ENCODE measurements at places on chromosomes 7 and 10.

DNA sequence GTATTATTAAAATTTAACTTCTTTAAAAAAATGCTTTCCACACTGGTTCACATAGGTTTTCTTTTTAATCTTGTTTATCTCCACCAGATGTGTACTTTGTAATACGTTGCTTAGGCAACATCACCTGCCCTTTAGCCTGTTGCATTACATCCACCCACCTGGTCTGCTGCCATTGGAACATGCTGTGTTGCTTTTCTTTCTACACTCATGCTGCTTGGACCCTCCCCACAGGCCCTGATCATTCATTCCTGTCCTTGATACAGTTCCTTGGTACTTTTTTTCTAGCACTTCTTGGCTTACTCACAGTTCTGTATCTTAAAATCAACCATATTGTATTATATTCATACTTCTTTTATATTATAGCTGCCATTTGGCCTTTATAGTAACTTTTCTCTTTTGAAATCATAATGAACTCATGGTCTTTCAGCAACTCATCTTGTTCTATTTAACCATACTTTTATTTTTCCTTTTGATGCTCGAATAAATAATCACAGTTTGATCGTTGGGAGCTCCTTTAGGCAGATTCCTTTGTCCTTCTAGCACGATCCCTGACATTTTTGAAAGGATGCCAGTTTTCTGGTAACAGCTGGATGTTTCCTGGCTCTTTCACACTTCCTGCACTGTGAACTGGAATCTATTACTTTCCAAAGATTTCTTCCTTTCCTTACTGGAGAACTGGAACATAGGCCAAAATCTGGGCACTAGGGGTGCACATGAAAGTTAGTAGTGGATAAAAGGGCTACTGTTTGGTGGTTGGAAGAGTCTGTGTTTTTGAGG is 125.1 kb downstream of the CDK14 start:
- DNase-seq = no peak

DNA sequence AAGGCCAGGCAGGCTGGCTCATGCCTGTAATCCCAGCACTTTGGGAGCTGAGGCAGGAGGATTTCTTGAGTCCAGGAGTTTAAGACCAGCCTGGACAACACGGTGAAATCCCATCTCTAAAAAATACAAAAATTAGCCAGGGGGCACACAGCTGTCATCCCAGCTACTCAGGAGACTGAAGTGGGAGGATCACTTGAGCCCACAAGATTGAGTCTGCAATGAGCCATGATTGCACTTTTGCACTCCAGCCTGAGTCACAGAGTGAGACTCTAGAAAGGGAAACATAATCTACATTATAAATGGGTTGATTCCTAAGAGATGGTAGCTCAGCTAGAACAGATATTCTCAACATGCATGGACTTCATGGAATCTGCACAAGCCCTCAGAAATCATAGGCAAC is 6.3 kb upstream of the LIPF start:
- DNase-seq = no peak

DNA sequence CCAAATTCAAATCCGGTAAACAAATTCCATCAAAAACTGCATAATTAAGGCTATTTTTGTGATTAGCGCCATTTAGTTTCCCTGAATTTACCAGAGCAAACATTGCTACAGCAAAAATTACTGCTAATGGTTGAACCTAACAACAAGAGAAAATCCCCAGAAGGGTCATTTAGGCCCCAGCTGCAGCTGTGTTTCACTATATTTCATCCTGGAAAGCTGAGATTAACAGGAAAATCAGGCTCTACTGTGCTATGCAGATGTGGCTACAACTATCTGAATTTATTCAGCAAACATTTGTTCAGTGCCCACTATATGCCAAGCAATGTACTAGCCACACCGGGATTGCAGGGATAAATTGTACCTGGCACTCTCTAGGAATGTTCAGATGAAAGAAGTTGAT is 104.0 kb downstream of the PON1 start:
- no peak for DNase-seq

DNA sequence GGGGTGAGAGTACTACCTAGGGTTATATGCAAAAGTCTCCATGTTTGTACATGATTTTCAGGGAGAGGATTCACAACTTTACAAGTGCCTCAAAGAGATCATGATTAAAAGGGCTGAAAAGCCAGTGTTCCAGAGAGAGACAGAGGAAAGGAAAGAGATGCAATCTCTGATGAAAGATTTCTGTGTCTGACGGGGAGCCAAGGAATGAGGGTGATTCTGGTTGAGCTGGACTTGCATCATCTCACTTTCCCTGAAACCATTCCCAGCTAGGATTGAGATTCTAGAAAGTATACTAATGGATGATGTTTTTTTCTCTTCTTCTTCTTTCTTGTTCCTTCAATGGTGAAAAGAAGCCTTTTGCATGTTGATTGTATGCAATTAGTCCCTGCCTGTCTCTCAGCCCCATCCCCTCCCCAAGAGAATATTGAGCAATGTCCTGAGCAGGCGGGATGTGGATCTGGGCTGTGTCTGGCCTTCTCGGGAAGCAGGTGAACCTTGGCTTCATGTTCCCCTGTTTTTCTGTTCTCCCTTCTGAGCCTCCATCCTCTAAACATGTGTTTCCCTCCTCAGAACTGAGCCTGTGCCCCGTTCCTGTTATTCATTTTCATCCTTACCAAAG is 186.1 kb downstream of the ZNF365 start:
- no peak for DNase-seq

DNA sequence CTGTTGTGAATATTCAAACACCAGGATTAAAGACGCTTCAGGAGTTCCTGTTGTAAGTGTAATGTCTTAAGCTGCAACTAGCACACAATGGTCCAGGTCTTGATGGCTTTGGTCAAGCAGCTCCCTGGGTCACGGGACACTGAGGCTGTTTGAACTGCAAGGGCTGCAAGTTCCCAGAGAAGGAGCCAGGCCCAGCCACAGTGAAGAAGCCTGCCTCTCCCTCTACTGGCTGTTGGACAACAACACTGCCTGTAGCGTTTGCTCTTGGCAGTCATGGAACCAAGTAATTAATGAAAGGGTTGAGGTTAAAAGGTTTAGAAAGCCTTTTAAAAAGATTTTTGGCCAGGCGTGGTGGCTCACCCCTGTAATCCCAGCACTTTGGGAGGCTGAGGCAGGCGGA is 31.9 kb upstream of the GUSB start:
- no peak for DNase-seq

DNA sequence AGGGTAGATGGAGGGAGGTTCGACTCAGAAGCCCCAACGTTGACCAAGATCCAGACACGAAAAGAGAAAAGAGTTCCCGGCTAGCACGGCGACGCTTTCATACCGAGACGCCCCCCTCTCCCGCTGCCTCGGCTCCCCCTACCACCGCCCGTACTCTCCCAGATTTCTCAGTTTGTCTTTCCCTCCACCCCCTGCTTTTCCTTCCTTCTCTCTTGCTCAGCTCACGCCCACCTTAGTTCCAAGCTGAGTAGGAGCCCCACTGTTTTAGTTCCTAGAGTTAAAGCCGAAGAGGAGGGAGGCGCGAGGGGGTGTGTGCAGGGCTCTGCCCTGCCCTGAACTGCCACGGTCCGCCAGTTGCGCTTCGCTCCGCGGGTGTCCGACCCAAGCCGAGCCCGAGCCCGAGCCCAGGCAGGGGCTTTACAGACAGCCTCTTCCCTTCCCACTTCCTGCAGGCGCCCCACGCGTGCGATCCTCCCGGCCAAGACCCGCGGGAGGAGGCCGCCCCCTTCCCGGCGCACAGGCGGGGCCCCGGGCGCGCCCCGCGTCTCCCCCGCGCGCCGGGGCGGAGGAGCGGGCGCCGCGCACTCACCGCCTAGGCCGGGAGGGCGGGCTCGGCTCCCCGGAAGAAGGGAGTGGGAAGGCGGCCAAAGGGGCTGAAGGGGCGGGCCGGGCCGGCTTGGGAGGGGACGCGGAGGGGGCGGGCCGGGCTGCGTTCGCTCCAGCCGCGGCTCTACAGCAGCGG is at the start of gene EPHB6:
Gene EPHB6 (plus strand): TSS at position 705 of the 742 bp plus-strand sequence. CDS start 8,152 bp downstream, outside the sequence.
- DNase-seq = peak; percentile 48

DNA sequence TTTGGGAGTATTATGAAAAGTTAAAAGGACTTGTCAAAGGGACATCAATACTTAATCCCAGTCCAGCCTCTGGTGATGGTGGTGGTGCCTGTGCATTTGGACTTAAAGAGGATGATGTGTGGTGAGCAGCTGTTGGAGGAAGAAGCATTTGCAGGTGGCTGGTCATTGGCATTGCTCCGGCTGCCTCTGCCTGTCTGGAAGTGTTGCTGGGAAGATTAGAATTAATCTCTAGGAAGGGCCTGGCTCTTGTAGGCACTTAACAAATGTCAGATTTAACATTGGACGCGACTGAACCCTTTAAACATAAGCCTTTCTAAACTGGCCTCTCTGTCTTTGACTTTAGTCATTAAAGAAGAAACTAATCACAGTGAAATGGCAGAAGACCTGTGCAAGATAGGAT is 58.8 kb downstream of the FIGNL1 start:
- no peak for DNase-seq

GRCh38 chr7:144777005-144777839 is 58.6 kb downstream of the TPK1 start:
- DNase-seq = no peak

DNA sequence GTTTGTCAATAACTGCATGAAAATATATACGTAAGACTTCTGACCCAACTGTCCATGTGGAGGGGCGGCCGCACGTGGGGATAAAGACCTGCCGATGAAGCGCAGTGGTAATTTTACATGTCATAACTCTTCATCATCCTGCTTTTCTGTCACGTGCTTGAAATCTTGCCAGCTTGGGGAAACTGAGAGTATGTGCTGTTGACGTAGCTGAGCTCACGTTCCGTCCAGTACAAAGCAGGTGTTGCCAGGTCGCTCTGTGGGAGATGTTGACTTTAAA is 105.1 kb downstream of the INPP5A start:
- no peak for DNase-seq

DNA sequence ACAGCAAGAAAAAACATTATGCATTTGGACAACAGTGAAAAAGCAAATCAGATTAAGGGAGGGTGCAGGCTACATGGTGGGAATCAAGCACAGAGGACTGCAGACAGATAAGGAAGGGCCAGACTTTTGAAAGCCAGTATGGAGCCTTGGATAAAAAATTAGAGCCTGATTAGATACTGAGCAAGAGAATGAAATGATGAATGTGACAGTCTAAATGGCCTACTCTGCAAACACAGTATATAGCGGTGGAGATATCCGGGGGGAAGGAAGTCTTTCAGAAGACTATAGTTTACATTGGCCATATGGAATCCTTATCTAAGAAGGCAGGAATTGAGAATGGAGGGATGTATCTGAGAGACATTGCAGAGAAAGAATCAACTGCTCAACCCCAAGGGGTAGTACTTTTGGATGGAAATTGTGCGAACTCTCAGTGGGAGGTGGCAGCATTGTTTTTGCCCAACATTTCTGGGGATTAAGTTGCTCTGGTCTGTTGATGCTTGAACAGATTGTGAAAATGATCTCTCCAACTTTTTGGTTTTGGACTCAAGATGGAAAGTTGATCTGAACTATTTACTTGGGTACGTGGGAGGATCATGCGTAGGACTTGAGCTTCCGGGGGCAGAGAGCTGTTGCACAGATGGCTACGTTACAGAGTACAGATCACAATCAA is 39.4 kb upstream of the CHCHD3 start:
- no peak for DNase-seq

- peak; percentile 35 for DNase-seq
Observed at GRCh38 chr10:12194752-12195271, 879 bp downstream of the NUDT5 start.

DNA sequence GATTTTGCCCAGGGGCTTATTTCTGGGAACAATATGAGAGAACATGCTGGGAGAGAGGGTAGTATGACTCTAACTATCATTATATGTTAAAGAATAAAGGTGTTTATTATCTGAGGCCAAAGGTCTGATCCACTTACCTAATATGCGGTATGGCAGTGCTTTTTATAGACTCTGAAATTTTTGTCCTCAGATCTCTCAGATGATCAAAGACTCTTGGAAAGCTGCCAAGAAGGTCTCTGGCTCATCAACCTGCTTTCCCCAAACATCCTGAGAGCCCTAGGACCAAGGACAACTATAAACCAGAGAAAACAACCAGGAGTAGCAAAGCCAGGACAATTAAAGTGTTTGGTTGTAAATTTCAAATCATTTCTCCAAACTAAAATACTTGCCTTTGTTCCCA is 255.7 kb upstream of the LRRN3 start:
- no peak for DNase-seq

DNA sequence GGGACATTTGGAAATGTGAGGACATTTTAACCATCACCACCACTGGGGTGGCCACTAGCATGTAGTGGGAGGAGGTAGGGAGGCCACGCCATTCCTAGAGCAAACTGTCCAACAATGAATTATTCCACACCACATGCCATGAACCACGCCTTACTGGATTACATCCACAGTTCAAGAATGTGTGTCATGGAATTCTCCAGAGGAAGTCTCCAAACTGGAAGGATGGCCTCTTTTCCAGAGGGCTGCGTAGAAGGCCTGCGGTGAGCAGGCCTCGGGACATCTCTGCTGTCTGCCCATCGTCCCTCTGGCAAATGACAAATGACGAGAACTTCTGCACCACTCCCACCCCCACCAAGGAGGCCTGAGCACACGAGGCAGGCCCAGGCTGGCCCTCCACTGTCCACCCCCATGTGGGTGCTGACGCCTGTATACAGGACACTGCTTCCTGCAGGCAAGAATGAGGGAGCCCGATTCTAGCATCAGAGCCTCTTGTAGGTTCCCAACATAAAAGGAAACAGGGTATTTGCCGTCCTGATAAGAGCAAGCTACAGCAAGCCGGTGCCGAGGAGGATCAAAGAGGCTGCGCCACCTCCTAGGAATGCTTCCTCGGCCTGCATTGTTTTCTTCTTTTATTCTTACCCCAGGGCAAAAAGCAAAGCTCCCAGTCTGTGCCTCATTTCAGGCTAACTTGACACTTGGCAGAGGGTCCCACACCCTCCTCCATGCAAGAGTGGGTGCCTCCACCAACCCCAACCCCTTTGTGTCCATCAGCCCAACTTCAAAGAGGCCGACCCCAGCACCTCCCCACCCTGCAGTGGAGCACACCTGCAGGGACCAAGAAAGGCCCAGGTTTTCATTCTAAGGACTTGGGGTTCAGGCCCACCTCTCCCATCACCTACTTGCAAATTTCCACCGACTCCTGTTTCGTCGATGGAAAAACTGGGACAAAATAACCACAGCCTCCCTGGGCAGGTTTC is 23.9 kb downstream of the TNS3 start:
- no peak for DNase-seq

- no peak for DNase-seq
Observed at GRCh38 chr10:29820890-29821461, 186.2 kb upstream of the SVIL start.

- no peak for DNase-seq
Observed at GRCh38 chr7:134028853-134029252, 98.3 kb upstream of the LRGUK start.

- no peak for DNase-seq
Observed at GRCh38 chr7:24283554-24283896, 465 bp upstream of the NPY start.

All from CD4-positive, alpha-beta T cell treated with Interleukin-4 for 4 hours (primary cell).